ENCODE measurements at places on chromosomes 12 and 14.

GRCh38 chr14:99420711-99421110 is 59.9 kb downstream of the SETD3 start:
- DNase-seq: no peak

DNA sequence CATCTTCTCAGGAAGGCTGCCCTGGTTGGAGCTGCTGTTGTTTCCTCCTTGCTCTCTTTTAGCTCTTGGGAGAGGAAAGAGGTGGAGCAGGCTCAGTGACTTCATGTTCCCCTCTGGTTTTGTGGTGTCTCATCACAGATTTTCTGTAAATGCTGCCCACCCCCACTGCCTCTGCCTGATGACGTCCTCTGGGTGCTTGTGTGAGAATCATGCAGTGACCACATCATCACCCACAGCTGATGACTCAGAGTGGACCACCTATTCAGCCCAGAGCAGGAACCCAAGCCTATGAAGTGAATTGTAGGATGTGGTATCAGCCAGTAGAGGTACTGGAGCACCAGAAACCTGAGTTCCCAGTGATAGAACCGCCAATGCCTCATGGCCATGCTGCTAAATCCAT is at the start of gene GZMB:
Gene GZMB (minus strand): TSS at position 33 of the 400 bp plus-strand sequence. CDS start 30 bp downstream, at position 3.
- DNase-seq: peak; percentile 82

DNA sequence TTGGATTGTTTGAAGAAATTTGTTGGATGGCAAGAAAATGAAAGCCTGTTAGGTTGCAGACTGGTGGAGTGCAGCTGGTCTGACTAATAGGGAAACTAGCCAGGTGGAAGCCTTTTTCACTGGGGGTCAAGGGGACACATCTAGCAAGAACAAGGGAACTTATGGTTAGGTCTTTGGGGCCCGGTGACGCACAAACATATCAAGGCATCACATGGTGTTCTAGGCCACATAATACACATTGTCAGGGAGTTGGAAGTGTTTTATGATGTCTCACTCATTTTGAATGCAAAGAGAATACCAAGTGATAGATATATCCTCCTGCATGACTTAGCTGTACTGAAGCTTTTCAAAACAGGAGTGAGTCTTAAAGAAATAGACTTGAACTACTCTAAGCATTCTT is 351.2 kb downstream of the KCNH5 start:
- no peak for DNase-seq

- DNase-seq: no peak
Measured at GRCh38 chr12:113186033-113186365, 478 bp downstream of the RITA1 start.

DNA sequence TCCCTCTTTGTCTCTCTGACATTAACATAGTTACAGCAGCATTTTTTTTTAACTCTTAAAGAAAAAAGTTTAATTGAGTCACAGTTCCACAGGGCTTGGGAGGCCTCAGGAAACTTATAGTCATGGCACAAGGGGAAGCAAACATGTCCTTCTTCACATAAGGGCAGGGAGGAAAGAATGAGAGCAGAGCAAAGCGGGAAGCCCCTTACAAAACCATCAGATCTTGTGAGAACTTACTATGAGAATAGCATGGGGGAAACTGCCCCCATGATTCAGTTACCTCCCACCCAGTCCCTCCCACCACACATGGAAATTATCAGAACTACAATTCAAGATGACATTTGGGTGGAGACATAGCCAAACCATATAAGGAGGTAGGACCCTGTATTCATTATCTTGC is 96.2 kb downstream of the PLBD1 start:
- no peak for DNase-seq

- DNase-seq: peak; percentile 21
Measured at GRCh38 chr14:32564596-32564995, 235.5 kb downstream of the AKAP6 start.

- no peak for DNase-seq
Measured at GRCh38 chr12:74906224-74906623, 303.4 kb downstream of the KCNC2 start.

- DNase-seq: no peak
Measured at GRCh38 chr14:92397150-92397952, 74.4 kb downstream of the SLC24A4 start.

GRCh38 chr12:92759634-92760268 is 57.0 kb downstream of the PLEKHG7 start:
- DNase-seq: no peak

GRCh38 chr12:99121546-99121945 is 476.5 kb downstream of the APAF1 start:
- no peak for DNase-seq

DNA sequence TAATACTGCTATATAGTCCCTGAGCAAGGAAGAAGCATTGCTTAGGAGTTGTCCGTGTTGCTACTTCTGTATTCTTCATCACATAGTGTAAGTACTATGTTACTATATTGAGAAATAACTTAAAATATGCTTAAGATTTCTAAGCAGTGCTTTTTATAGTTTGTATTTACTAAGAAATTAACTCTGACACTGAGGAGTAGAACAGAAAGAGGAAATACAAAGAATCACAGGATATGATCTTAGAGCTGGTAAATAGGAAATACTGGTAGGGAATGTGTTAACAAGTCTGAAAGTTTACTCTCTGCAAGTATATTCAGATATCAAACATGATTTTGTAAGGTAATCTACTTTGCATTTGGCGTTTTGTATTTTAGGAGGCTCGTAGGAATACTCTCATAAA is 15.5 kb downstream of the XPOT start:
- no peak for DNase-seq

- no peak for DNase-seq
Measured at GRCh38 chr14:69333791-69334337, 64.2 kb downstream of the ERH start.

DNA sequence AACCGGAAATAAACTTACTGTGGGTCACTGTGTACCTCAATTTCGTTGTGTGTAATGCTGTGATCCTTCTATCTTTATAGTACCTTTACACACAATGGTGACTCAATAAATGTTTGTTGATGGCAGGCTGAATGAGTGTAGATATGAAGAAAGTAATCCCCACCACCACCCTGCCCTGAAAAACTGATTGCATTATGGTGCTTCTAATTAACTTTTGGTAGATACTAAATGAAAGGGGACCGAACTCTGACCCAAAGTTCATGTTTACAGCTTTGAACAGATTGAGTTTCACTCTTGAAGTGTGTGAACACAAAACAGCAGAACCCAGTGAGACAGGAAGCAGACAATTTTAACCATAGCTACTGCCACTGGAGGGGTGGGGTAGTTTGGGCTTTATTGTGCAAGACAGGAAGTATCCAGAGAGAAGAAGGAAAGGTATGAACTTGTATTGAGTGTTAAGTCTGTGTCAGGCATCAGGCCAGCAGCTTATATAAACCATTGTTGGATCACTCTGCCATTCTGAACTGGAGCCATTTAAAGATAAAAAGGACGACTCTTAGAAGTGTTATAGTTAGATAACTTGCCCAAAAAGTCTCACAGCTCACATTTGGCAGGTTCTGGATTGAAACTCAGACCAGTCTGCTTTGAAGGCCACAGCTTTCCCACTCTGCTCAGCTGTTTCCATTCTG is 197.0 kb upstream of the AMIGO2 start:
- peak; percentile 80 for DNase-seq

GRCh38 chr12:47767216-47767724 is 5.8 kb upstream of the SLC48A1 start:
- peak; percentile 74 for DNase-seq

DNA sequence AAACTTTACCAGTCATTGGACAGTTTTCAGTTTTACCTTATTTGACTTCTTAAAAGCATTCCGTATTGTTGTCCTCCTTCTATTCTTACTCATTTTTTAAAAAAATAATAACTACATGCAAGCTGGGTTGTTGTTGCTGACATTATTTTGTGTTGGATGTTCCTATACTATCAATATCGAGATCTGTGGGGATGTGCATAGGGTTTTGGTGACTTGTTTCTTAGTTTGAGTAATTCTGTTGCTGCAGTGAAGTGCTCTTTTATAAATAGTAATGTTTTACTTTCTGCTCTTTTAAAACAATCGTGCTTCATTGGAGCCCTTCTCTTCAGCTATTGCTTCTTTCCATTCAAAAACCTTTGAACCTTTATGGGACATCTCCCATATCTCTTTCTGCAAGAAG is 79.4 kb downstream of the METTL25 start:
- peak; percentile 6 for DNase-seq

DNA sequence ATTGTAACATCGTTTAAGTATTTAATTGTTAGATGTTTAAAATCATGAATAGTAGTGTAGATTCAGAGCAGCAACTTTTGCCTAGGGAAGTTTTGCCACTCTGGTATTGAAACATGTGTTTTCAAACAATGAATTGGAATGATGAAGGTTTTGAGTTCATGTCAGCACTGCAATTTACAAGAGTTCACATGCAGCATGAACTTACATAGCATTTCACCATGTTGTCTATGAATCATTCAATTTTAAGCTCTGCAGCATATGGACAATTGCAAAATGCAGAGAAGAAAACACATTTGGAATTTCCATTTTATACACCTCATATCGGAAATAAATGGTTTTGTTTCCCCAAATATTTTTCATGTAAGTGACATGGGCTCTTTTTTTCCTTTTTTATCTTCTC is 170.7 kb upstream of the CDKN3 start:
- DNase-seq: no peak

DNA sequence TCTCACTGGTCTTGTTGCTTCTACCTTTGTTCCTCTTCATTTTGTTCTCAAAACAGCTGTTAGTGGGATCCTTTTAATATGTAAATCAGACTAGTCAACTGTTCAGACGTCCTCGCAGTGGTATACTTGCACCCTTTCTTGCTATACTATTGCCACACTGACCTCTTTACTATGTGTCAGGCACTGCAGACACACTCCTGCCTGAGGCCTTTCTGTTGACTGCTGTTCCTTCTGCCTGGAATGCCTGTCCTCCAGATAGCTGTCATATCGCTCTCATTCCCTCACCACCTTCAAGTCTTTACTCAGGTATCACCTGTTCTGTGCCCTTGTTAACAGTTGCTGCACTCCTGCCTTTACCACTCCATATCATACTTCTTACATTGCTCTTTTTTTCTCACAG is 90.0 kb upstream of the TMEM263 start:
- no peak for DNase-seq

DNA sequence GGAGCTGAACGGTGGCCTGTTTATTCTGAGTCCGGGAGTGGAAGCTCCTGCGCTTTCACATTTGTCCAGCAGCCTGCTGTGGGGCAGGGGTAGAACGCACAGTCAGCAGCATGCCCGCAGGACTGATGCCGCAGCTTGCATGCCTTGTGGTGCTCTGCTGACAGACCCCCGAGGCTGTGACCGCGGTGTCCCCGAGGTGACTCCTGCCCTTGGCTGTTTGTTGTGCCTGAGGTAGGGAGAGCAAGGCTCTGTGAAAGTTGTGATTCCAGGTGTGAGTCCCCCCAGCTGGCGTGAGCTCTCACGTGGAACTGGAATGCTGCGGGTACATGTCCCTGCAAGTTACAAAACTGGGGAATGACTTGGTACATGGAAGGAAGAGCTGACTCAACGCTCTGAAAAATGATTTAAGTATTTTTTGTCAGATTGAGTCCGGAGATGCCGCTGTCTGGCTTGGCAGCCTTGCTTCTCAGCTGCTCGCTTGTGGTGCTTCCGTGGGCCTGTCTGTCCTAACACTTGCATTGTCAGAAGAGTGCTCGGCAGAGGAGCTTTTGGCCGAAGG is 18.1 kb downstream of the MLXIP start:
- no peak for DNase-seq

- no peak for DNase-seq
Measured at GRCh38 chr12:92295523-92295922, 149.9 kb upstream of the BTG1 start.

DNA sequence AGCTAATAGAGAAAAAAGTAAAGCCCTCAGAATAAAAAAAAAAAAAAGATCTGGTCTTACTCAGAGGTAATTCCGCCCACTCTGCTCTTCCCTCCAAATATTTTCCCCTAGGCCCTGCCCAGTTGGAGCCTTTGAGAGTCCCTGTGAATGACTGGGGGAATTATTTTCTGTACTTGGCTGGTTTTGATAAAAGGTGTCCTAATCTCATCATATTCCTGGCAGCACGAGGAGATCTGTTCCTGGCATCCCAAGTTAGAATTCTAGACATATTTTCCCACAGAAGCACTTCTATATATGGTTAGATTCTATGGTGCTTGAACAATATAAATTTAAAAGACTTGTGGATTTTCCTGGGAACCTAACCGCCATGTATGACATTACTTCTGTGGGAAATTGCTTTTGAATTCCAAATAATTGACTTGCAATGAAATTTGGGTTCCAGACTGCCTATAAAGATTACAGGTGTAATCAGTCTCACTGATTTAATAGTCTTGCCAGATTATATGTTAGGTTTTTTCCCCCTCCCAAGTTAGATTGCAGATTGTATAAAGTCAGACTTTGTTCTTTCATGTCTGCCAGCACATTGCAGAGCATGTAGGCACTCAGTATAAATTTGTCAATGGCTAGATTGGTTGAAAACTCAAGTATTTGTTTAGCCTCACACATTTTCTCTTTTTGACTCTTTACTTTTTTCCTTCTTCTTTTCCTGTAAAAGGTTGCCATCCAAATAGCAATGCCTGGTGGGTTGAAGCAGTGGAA is 12.3 kb downstream of the GPX2 start:
- no peak for DNase-seq

GRCh38 chr12:67355428-67356379 is 86.5 kb downstream of the CAND1 start:
- DNase-seq: peak; percentile 50

GRCh38 chr12:111192647-111193046 is 176.2 kb downstream of the PHETA1 start:
- DNase-seq: no peak

DNA sequence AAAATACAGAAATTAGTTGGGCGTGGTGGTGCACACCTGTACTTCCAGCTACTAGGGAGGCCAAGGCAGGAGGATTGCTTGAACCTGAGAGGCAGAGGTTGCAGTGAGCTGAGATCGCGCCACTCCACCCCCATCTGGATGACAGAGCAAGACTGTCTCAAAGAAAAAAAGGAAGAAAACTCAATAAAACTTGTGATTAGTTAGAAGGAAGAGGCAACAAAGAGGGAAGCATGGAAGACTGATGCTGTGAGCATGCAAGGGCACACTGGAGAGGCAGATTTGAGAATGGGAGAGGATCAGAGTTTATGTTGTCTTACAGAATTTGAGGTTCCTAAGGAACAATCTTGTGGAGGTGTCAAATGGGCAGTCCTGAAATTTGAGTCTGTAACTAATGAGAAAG is 2.8 kb upstream of the ZC2HC1C start:
- DNase-seq: no peak

GRCh38 chr14:96040828-96041371 is 1.7 kb downstream of the C14orf132 start:
- DNase-seq: no peak

- DNase-seq: peak; percentile 95
Measured at GRCh38 chr12:109998904-109999648, at the start of gene ANKRD13A. TSS of gene ANKRD13A (plus strand) at chr12:109999430. CDS start at chr12:109999689, 259 bp downstream.

GRCh38 chr14:52974406-52974805 is 23.6 kb upstream of the FERMT2 start:
- DNase-seq: no peak

- no peak for DNase-seq
Measured at GRCh38 chr12:111807232-111807631, 34.8 kb upstream of the MAPKAPK5 start.

DNA sequence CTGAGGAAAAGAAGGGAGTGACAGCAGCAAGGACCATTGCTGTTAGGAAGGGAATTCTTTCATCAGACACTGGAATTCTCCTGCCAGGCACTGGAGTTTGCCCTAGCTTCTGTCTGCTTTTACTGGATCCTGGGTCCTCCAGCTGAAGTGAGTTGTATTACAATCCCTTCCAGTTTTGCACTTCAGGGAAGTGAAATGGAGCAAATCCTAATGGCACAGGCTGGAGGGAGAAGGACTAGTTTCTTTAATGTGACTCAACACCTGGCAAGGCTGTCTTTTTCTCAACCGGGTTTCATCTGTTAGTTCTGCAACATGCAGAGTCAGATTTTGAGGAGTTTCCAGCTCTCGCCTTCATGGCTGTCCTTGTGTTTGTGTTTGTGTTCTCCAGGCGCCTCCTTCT is 45.8 kb downstream of the ETV6 start:
- no peak for DNase-seq
